ENCODE measurements at places on chromosomes 5 and 9.

- DNase-seq, result no peak
These were observed 294.7 kb upstream of the TNC start for GRCh38 chr9:115412656-115413055.

DNA sequence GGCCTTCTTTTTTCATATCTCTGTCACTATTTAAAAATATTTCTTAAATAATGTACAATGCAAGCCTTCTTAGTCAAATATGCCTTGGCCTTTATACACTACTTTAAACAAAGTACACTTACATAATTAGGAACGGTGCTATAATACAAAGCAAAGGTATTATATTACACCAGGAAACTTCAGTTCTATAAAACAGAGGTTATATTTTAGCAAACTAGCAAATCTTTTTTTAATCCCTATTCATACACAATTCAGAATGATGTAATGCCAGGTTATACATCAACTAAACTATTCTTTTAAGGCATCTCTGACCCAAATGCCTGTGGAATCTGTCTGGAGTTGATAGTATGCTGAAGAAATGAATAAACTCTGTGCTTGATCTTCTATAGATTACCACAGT, 10.7 kb upstream of the LURAP1L start:
- DNase-seq, result no peak

- no peak for DNase-seq
These were observed 34.5 kb upstream of the CSF1R start for GRCh38 chr5:150120617-150121447.

GRCh38 chr5:174359071-174359470, 313.6 kb downstream of the NSG2 start:
- no peak for DNase-seq

GRCh38 chr5:96629774-96630173, 32.4 kb upstream of the CAST start:
- no peak for DNase-seq

DNA sequence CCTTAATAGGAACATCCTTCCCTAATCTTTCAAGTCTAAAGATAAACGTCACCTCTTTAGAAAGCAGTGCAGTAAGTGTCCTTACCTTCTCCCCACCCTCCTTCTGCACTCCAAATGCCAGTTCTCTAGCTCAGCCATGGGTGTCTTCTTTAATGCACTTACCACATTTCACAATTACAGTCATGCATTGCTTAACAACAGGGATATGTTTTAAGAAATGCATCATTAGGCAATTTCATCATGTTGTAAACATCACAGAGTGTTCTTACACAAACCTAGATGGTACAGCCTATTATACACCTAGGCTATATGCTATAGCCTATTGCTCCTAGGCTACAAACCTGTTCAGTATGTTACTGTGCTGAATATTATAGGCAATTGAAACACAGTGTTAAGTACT, 91.2 kb downstream of the RFX3 start:
- no peak for DNase-seq

DNA sequence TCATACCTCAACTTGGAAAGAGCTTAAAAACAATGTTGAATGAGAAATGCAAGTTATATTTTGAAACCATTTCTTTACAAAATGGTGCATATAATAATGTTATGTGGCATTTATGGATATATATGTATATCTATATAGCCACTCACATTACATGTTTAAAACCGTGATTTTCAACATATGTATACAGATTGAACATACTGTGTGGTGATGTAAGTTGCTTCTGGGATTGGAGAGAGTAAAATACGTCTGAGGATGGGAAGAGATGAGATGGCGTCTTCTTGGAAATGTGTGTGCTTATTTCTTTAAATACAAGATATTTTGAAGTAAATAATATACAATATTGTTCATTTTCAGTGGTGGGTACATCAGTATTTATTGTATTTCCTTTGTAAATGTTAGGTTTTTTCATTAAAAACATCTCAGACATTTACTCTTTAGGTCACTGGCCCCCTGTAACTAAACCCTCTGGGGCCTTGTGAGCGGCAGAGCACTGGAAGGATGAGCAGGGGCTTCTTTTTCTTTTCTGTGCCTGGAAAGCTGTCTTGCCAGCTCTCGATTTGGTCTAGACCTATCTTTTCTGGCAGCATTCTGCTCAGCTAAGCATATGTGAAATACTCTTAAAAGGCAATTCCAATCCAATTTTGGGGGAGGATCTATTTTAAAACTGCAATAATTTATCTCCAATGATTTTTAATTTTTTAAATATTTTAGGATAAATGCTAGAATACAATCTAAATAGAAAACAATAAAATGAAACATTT, 42.8 kb upstream of the HMHB1 start:
- DNase-seq, result no peak

DNA sequence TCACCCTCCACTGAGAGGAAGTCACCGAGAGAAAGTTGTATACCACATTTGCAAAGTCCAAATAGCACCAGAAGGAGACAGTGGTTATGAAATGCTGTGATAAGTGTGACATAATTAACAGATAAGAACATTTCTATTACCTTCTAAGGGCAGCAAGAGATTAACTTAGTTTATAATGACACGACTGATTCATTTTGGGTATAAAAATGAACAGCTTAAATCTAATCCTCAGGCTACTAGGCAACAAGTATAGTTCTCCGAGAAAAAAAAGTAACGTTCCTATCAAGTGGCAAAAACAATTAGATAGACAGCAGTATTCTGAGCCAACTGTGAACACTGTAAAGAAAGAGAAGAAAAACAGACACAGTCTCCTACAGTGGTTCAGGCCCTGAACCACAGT, 431.2 kb upstream of the GRAMD2B start:
- DNase-seq, result no peak

- no peak for DNase-seq
These were observed 1013.1 kb downstream of the NR2F1-AS1 start for GRCh38 chr5:92567831-92568450.

- no peak for DNase-seq
These were observed 91.2 kb downstream of the PRR16 start for GRCh38 chr5:120555345-120555744.

GRCh38 chr9:77885104-77885672, 146.4 kb downstream of the GNAQ start:
- DNase-seq, result no peak

DNA sequence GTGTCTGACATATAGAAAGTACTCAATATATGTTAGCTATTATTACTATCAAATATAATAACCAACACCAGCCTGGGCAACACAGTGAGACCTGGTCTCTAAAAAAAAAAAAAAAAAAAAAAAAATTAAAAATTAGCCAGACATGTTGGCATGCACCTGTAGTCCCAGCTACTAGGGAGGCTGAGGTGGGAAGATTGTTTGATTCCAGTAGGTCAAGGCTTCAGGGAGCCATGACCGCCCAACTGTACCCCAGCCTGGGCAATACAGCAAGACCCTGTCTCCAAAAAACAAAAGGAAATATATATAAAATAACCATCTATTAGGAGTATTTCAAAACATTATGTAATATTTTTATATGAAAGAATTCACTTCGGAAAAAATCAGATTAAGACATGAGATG, 40.6 kb downstream of the CLINT1 start:
- no peak for DNase-seq

DNA sequence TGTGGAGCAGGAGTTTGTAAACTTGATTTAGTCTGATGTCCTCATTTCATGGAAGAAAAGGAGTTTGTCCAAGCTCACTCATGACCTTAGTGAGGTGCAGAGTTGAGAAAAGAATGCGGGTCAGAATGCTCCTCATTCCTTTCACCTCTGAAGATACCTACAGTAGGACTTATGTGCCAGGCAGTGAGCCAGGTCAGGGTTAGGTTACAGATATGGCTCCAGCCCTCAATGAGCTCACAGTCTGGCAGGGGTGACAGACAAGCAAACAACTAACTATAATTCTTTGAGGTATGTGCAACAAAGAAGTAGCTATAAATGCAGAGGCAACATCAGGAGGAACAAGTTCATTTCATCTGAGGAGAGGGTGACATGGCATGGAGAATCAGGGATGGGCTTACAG, 102.5 kb downstream of the SPATA31D1 start:
- no peak for DNase-seq

DNA sequence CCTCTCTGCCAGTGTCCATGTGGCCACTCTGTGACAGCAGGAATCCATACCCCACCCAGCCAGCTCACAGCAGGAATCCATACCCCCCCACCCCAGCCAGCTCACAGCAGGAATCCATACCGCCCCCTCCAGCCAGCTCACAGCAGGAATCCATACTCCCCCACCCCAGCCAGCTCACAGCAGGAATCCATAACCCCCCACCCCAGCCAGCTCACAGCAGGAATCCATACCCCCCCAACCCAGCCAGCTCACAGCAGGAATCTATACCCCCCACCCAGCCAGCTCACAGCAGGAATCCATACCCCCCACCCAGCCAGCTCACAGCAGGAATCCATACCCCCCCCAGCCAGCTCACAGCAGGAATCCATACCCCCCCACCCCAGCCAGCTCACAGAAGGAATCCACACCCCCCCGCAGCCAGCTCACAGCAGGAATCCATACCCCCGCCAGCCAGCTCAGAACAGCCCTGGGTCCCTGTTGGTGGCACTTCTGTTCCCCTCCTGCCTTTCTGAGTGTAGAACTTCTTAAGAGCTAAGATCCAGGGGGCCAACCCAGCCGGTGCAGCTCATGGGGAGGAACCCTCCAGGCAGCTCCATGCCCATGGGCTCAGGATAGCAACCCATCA, 8.4 kb upstream of the RXRA start:
- DNase-seq, result no peak

GRCh38 chr9:78830301-78830700, 533.4 kb downstream of the PSAT1 start:
- DNase-seq, result no peak

GRCh38 chr5:148556835-148557234, 97.5 kb downstream of the HTR4 start:
- DNase-seq, result no peak

DNA sequence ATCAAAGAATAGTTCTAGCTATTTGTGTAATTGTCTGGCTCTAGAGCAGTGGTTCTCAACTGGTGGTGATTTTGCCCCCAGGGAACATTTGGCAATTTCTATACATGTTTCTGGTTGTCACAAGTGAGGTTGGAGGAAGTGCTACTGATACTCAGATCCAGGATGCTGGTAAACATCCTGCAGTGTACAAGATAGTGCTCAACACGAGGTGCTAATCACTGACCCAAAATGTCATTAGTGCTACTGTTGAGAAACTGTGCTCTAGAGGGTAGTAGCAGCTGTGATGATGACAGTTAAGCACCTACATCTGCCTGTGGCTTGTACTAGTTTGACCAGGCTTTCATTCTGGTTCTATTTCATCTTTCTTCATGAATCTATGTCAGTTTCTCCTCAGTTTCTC, 22.1 kb downstream of the LRRC19 start:
- DNase-seq, result no peak

- DNase-seq, result no peak
These were observed 13.8 kb downstream of the ACO1 start for GRCh38 chr9:32398207-32398606.

DNA sequence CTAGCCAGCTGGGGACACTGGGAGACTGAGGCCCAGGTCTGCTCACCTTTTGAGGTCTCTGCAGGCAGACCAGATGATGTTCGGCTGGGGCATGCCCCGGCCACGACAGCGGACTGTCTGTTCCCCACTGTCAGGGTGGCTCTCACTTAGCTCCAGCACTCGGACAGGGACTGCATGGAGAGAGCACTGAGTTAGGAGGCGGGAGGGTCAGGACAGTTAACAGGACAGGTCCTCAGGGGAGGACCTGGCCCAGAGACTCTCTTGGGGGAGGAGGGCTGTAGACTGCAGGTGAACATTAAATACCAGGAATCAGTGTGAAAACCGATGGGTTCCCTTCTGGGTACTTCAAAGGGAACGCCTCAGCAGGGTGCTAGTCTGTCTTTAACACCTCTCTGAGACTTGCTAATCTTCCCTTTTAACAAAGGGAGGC, 25.1 kb downstream of the PDGFRB start:
- DNase-seq, result no peak

- DNase-seq, result no peak
These were observed 2.1 kb downstream of the EDIL3 start for GRCh38 chr5:84382363-84383295.

DNA sequence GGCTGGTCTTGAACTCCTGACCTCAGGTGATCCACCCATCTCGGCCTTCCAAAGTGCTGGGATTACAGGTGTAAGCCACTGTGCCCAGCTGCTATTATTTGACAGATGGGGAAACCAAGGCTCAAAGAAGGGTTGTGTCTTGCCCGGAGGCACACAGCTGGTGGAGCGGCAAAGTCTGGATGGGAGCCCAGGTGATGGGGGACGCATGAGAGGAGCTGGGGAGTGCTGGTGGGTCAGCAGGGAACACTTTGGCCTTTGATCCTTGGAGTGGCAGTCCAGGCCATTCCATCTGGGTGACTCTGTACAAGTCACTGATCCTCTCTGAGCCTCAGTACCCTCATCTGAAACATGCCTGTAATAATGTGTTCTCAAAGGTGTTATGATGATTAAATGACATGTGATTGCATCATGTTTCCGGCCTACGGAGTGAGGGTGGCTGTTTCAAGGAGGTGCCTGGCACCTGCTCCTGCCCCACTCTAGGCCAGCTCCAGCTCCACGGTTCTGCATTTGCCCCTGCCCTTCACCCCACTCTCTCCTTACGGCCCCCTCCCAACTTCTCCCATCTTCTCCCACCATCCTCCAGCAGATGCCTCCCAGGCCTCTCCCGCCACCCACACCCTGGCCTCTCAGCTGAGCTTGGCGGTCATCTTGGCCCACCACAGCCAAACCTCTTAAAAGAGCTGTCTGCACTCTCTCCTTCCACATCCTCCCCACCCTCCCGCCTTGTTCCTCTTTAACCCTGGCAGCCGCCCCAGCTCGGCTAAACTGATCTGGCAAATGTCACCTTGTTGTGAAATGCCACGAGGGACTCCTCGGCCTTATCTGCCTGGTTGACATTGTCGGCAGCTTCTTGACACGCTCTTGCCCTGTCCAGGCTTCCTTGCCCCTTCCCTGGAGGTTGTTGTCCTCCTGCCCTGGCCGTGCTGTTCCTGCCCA, 5.5 kb upstream of the DBN1 start:
- DNase-seq, result no peak

GRCh38 chr9:97848215-97848479, 4.9 kb upstream of the FOXE1 start:
- DNase-seq, result no peak

GRCh38 chr5:124747791-124748686, 1.6 kb upstream of the ZNF608 start:
- DNase-seq, result peak; percentile 76

DNA sequence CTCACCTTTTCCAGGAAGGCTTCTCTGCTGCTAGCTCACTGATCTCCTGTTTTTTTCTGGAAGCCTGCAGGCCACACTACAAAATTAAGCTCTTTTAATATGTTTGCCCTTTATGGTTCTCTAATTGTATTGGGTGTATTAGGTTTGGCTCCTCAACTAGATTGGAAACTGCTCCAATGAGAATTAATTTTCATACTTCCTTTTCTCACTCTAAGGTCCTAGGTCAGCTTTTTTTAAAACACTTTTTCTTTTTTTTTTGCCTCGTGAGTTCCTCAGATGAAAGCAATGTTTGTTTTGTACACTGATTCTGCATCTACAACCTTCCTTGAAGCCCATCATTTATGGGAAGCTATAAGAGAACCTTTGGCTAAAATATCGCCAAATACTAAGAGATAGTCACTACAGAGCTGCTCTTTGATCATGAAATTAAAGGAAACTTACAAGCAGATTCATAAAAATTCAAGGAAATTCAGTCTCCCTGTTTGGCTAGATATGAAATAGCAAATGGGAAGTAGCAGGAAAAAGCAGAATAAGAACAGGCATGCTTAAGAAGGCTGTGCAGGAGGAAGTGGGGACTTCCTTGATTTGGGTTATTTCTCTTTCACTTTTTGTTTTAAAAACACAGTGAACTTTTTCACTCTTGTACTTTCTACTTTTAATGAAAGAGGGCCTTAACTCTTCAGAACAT, 55.2 kb upstream of the FYB1 start:
- peak; percentile 12 for DNase-seq

- DNase-seq, result no peak
These were observed 30.5 kb downstream of the PCSK1 start for GRCh38 chr5:96402500-96402899.

All from germinal center (tissue), 1 donor.